Gastrocnemius medialis (tissue), 4 donors: ENCODE measurements at places on chromosomes 12 and 14.

GRCh38 chr14:54211551-54212308 is 185.1 kb upstream of the CDKN3 start:
- H3K4me3 ChIP-seq = no peak overlapping the region
- no peaks in the 10 kb centered on the region for H3K4me1 ChIP-seq
- DNase-seq = no peak
- peak overlapping the region; percentile 46 for H3K27ac ChIP-seq

DNA sequence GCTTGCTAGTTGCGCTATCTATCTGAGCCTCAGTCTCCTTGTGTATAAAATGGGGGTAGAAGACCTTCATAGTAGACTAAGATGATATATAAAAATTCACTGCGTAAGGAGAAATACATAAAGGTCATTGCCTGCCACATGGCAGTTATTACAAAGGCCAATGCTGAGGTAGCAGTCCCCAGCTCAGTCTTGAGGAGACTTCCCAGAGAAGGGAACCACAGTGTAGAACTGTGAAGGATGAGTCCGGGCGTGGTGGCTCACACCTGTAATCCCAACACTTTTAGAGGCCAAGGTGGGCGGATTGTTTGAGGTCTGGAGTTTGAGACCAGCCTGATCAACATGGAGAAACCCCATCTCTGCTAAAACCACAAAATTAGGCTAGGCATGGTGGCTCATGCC is 17.1 kb upstream of the SP7 start:
- H3K27ac ChIP-seq = no peak overlapping the region
- DNase-seq = no peak
- H3K36me3 ChIP-seq = no peaks in the 10 kb centered on the region
- H3K4me1 ChIP-seq = no peaks in the 10 kb centered on the region
- no peaks in the 10 kb centered on the region for H3K27me3 ChIP-seq

GRCh38 chr14:23421594-23421993 is 13.5 kb upstream of the MYH6 start:
- H3K36me3 ChIP-seq = no peaks in the 10 kb centered on the region
- no peak for DNase-seq
- H3K27me3 ChIP-seq = no peaks in the 10 kb centered on the region
- H3K4me3 ChIP-seq = no peak overlapping the region
- H3K4me1 ChIP-seq = no peaks in the 10 kb centered on the region

DNA sequence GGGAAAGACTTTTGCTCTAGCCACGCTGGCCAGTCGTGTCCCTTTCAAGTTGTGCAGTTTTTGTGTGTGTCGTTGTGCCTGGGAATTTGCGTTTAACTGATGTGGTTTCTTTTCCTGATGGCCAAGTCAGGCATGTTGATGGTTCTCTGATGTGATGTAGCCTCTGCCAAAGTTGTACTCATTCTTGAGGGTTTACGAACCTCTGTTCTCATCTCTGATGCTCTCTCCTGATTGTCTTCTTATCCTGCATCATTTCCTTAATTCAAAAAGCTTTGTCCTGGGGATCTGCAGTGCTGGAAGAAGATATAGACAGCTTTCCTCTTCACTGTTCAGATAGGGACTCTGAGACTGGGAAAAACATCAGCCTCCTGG is 25.4 kb downstream of the CD9 start:
- peaks cover 70% of the 10 kb centered on the region for H3K4me1 ChIP-seq
- no peaks in the 10 kb centered on the region for H3K27me3 ChIP-seq
- no peaks in the 10 kb centered on the region for H3K36me3 ChIP-seq
- peak overlapping the region; percentile 30 for H3K4me3 ChIP-seq
- no peak for DNase-seq
- H3K27ac ChIP-seq = peak overlapping the region; percentile 85

DNA sequence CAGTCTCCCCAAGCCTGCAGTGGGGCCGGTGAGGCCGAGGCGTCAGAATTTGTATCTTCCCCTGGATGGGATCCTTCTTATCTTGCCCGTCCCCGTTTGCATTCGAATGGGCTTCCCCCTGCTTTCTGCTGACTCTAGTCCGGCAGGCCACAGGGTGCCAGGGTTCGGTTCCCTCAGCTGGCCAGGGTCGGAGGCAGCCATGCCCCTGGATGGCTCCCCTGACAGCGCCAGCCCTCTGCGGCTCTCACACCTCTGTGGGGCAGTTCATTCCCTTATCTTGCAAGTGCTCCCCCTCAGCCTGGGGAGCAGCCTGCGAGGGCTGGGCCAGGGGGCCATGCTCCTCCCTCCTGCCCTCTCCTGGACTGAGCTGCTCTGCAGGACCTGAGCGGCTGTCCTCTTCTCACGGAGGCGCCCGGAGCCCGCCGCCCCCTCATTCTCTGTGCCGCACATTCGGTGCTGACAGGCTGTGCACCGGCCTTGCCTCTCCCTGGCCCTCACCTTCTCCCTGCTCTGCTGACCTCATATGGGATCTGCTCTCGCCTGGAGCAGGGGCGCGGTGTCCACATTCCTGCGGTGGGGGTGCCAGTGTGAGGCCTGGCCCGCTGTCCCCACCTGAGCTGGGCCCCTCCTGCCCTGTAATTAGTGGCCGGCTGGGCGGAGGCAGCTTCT is 32.8 kb downstream of the KIF26A start:
- H3K36me3 ChIP-seq = no peaks in the 10 kb centered on the region
- no peak overlapping the region for H3K27ac ChIP-seq

DNA sequence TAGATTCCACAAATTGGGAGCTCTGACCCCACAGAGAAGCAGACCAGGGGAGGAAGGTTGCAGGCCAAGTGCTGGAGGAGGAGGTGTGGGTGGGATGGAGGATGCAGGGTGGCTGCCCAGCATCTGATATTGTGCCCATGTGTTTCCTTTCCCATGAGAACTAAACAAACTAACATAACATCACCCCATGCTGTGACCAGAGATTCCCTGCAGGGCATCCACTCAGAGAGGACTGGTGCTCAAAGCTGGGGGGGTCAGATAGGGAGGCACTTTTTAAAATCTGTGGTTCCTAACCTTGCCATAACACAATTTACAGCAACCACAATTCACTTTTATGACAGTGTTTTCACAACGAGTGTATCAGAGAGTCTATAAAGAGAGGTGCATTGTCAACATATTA is 1277.6 kb downstream of the AACS start:
- no peaks in the 10 kb centered on the region for H3K27me3 ChIP-seq
- H3K27ac ChIP-seq = no peak overlapping the region
- no peak overlapping the region for H3K4me3 ChIP-seq

GRCh38 chr14:100747021-100747586 is 20.4 kb downstream of the DLK1 start:
- H3K36me3 ChIP-seq = no peaks in the 10 kb centered on the region
- no peak for DNase-seq
- no peak overlapping the region for H3K4me3 ChIP-seq
- no peak overlapping the region for H3K27ac ChIP-seq
- no peaks in the 10 kb centered on the region for H3K4me1 ChIP-seq

DNA sequence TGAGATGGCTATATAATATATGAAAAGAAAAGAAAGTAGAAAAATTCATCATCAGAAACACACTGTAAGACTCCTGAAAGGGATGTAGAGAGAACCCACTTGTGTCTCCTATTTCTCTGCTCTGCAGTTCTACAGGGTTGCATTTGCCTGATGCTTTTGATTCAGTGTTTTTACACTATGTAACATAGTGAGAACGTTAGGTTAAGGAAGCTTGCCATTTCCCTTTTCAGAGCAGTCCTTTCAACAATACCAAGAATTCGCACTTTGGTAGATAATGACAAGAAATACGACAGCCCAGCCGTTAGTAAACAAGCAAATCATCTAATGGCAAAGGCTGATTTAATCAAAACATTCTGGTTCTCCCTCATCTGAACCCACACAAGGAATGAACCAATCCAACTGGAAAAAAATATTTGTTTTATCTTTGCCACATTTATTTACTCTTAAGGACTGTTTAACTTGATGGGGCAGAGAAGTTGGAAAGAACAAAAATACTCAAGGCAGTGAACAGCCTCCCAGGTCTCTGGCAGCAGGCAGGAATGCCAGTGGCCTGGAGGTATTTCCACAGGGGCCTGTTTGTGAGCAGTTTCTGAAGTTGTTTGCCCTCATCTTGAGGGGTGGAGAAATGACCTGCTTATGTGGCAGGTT is 30.8 kb upstream of the SOCS2 start:
- H3K4me1 ChIP-seq = peaks cover 10% of the 10 kb centered on the region
- no peak overlapping the region for H3K4me3 ChIP-seq
- no peaks in the 10 kb centered on the region for H3K27me3 ChIP-seq
- no peak overlapping the region for H3K27ac ChIP-seq
- H3K36me3 ChIP-seq = no peaks in the 10 kb centered on the region
- DNase-seq = no peak

DNA sequence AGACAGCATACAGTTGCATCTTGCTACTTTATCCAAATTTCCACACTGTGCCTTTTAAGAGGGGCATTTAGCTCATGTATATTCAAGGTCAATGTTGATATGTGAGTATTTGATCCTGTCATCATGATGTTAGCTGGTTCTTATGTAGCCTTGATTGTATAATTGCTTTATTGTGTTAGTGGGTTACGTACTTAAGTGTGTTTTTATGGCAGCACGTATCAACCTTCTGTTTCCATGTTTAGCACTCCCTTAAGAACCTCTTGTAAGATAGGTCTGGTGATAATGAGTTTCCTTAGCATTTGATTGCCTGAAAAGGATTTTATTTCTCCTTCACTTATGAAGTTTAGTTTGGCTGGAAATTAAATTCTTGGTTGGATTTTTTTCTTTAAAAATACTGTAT is 445.2 kb downstream of the NAV3 start:
- no peak overlapping the region for H3K27ac ChIP-seq
- no peaks in the 10 kb centered on the region for H3K4me1 ChIP-seq
- no peaks in the 10 kb centered on the region for H3K27me3 ChIP-seq
- H3K36me3 ChIP-seq = no peaks in the 10 kb centered on the region
- H3K4me3 ChIP-seq = no peak overlapping the region

DNA sequence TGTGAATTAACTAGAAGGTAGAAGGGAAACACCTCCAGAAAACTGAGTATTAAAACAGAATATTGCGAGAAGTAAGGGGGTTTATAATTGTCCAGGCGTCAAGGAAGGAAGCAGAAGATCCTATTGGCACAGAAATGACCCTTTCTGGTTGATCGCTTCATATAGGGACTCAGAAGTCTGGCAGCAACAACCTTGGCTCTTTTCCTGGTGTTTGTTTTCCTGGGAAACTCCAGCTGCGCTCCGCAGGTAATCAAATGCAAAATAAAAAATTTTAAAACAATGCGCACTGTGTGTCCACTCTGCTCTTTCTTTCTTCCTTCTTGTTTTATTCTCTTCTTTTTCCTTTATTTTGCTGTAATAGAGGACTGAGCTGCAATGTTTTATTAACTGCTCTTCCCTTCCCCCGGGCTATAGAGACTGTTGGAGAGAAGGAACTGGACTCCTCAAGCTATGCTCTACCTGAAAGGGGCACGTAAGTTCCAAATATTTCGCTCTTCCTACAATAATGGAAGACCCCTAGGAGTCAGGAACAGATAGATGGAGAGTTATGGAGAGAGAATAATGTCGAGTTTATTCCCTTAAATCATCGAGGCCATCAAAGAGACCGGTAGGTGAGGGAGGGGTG is 737 bp downstream of the SPX start:
- H3K27me3 ChIP-seq = no peaks in the 10 kb centered on the region
- no peaks in the 10 kb centered on the region for H3K36me3 ChIP-seq
- DNase-seq = no peak
- H3K4me1 ChIP-seq = peaks cover 21% of the 10 kb centered on the region
- H3K27ac ChIP-seq = no peak overlapping the region

GRCh38 chr12:67377021-67377420 is 107.9 kb downstream of the CAND1 start:
- no peak overlapping the region for H3K27ac ChIP-seq
- H3K4me1 ChIP-seq = no peaks in the 10 kb centered on the region
- H3K36me3 ChIP-seq = no peaks in the 10 kb centered on the region
- H3K27me3 ChIP-seq = no peaks in the 10 kb centered on the region
- no peak overlapping the region for H3K4me3 ChIP-seq
- DNase-seq = no peak

- H3K27me3 ChIP-seq = no peaks in the 10 kb centered on the region
- no peaks in the 10 kb centered on the region for H3K4me1 ChIP-seq
- no peak overlapping the region for H3K4me3 ChIP-seq
- H3K36me3 ChIP-seq = no peaks in the 10 kb centered on the region
These were observed 64.1 kb downstream of the KIAA0586 start for GRCh38 chr14:58491593-58491992.

- no peak overlapping the region for H3K4me3 ChIP-seq
- no peaks in the 10 kb centered on the region for H3K27me3 ChIP-seq
- no peaks in the 10 kb centered on the region for H3K36me3 ChIP-seq
- no peak for DNase-seq
- H3K4me1 ChIP-seq = no peaks in the 10 kb centered on the region
These were observed 256.8 kb upstream of the DDHD1 start for GRCh38 chr14:53409969-53410368.

DNA sequence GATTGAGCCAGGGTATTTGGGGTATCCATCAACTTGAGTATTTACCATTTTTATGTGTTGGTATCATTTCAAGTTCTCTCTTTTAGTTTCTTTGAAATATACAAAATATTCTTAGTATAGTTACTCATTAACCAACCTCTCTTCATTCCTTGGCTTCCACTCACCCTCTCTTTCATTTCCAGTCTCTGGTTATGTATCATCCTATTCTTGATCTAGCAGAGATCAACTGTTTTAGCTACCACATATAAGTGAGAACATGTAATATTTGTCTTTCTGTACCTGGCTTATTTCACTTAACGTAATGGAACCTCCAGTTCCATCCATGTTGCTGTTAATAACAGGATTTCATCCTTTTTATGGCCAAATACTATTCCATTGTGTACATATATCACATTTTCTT is 86.9 kb downstream of the DACT1 start:
- H3K4me1 ChIP-seq = no peaks in the 10 kb centered on the region
- H3K27ac ChIP-seq = no peak overlapping the region
- DNase-seq = no peak
- no peak overlapping the region for H3K4me3 ChIP-seq

DNA sequence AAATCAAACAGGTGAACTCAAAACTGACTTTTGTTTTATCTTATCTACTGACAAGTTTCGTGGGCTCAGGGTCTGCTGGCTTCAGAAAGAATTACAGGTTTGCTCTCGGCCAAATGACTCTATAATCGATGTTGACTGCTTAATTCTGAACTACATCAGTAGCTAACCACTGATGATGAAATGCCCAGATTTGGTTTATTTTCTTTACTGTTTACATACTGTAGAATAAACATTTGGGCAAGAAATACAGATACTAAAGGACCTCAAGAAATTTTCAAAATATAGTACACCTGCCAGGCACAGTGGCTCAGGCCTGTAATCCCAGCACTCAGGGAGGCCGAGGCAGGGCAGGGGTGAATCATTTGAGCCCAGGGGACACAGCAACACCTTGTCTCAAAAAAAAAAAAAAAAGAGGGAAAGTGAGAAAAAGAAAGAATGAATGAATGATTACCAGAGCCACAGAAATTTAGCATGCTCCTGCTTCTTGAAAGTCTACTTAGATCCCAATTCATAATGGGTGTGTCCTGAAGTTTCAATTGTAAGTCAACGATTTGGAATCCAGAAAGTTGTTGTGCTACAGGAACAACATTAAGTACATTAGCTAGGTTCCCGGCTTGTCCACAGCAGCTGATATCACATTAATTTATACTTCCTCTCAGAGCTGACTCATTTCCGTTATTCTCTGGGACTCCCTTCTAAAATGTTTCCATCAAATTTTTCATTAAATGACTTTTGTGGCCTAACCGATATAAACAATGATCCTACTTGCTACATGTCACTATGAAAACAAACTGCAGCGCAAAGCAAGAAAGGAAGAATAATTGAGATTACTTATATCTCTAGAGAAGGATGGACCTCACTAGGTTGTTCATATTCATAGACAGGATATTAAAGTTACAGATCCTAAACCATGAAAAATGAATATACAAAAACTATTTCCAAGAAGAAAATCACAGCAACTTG is 134.3 kb downstream of the MED13L start:
- peak overlapping the region; percentile 67 for H3K27ac ChIP-seq
- no peaks in the 10 kb centered on the region for H3K36me3 ChIP-seq
- H3K4me3 ChIP-seq = no peak overlapping the region
- peaks cover 63% of the 10 kb centered on the region for H3K4me1 ChIP-seq
- no peaks in the 10 kb centered on the region for H3K27me3 ChIP-seq
